ENCODE measurements at places on chromosomes 2 and 18. TPM values are rescaled to one million over a fixed set of nuclear protein-coding genes. Genes with fewer than 3 reads are reported as not detected.

CROCC2 gene
- total RNA-seq = 0.33 TPM

GRCh38 chr18:78625847-78626246 is 353.8 kb upstream of the SALL3 start:
- H3K27me3 ChIP-seq = peaks cover 6% of the 10 kb centered on the region
- no peak overlapping the region for H3K4me3 ChIP-seq
- H3K27ac ChIP-seq = no peak overlapping the region
- DNase-seq = no peak

DNA sequence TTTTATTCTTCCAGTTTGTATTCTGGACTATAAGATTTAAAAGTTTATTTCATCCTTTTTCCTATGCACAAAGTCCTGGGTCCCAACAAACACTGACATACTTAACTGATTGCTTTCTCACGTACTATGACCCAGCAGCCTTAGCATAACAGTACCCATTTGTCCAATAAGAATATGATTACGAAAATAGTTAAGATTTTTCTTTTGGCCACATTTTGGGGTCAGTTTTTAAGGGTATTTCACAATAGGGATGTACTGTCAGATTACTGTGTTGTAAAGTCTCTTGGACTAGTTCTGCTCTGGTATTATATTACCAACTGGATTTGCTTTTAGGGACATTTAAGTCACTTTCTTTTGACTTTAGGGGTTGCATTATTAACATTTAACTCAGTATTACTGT is 46.1 kb downstream of the TTC39C start:
- H3K4me3 ChIP-seq = no peak overlapping the region
- H3K27me3 ChIP-seq = no peaks in the 10 kb centered on the region
- no peak overlapping the region for H3K27ac ChIP-seq
- no peak for DNase-seq

- no peaks in the 10 kb centered on the region for H3K4me1 ChIP-seq
- no peak overlapping the region for H3K27ac ChIP-seq
- H3K36me3 ChIP-seq = no peaks in the 10 kb centered on the region
- H3K27me3 ChIP-seq = no peaks in the 10 kb centered on the region
Observed at GRCh38 chr2:73766994-73767393, 12.9 kb downstream of the DUSP11 start.

DNA sequence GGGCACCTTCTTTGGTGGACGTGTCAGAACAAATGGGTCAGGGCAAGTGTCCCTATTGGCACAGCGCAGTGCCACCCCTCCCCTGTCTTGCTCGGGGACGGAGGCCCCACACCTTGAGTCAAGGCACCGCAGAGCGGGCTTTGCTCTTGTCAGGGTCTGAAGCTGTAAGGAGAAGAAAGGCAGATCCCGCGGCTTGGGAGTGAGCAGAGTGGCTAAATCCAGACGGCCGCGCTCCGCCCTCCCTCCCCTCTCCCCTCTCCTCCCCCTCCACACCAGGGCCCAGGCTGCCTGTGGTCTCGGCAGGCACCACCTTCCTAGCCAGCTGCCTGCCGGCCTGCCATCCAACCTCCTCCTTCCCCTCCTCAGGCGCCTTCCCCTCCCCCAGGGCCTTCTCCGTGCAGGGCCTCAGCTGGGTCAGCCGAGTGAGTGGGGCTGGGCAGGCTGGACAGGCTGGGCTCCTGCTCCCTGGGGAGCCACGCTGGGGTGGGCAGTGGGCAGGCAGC is 25.8 kb downstream of the SPEG start:
- no peaks in the 10 kb centered on the region for H3K4me1 ChIP-seq
- H3K27ac ChIP-seq = no peak overlapping the region
- no peaks in the 10 kb centered on the region for H3K36me3 ChIP-seq
- no peak for DNase-seq
- no peak overlapping the region for H3K4me3 ChIP-seq
- H3K27me3 ChIP-seq = no peaks in the 10 kb centered on the region

DNA sequence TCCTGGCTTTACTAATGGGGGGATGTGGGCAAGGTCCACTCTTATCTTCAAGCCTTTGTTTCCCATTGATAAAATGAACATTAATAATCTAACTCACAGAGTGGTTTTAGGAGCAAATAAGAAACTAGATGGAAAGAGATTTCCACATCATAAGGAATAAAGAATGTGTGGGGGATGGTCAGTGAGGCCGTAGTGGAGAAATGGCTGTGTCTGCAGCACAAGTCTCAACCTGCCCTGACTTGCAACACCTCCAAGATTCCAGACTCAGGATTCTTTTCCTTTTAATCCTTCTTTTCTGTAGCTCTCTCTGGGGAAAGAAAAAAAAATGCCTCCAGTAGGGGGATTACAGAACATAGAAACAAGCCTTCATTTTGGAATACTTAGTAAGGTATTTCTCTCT is 124.2 kb upstream of the MEX3C start:
- no peaks in the 10 kb centered on the region for H3K36me3 ChIP-seq
- no peak overlapping the region for H3K4me3 ChIP-seq
- no peaks in the 10 kb centered on the region for H3K27me3 ChIP-seq
- H3K4me1 ChIP-seq = no peaks in the 10 kb centered on the region
- H3K27ac ChIP-seq = no peak overlapping the region

All from adrenal gland (tissue), 19 donors.